ENCODE measurements at places on chromosomes 16 and 17.

DNA sequence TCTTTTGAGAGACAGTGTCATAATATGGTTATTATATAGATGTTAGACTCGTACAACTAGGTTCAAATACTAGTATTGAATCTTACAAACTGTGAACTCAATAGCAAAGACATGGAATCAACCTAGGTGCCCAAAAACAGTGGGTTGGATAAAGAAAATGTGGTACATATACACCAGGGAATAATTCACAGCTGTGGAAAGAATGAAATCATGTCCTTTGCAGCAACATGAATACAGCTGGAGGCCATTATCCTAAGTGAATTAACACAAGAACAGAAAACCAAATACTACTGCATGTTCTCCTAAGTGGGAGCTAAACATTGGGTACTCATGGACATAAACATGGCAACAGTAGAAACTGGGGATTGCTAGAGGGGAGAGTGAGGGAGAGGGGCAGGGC is 8.1 kb downstream of the PHKB start:
- H3K36me3 ChIP-seq, result no peaks in the 10 kb centered on the region
- H3K4me3 ChIP-seq, result no peak overlapping the region
- peaks cover 3% of the 10 kb centered on the region for H3K4me1 ChIP-seq
- H3K27ac ChIP-seq, result no peak overlapping the region

- no peaks in the 10 kb centered on the region for H3K36me3 ChIP-seq
- H3K4me3 ChIP-seq, result no peak overlapping the region
- H3K27ac ChIP-seq, result no peak overlapping the region
- DNase-seq, result no peak
- H3K4me1 ChIP-seq, result peaks cover 4% of the 10 kb centered on the region
These were observed 166.6 kb upstream of the NOG start for GRCh38 chr17:56426901-56427300.

DNA sequence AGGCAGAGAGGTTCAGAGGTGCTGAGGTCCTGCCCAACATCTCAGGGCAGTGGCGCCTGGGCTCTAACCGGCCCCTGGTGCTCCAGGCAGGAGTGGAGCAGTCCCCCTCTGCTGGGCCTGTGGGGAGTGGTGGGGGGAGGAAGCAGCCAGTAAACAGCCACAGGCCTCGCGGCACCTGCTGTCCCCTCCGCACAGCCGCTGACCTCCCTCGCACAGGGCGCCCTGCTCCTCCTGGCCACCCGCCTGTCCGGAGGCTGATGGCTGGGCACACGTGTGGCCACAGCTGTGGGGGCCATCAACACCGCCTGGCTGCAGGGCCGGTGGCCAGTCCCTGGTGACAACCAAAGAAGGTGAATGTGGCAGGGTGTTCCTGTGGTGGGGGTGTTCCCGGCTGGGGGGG is 36.8 kb upstream of the PABPN1L start:
- H3K4me1 ChIP-seq, result no peaks in the 10 kb centered on the region
- H3K36me3 ChIP-seq, result no peaks in the 10 kb centered on the region
- DNase-seq, result no peak

GRCh38 chr16:762595-763268 is 2.2 kb downstream of the MSLN start:
- H3K36me3 ChIP-seq, result no peaks in the 10 kb centered on the region
- DNase-seq, result no peak
- no peak overlapping the region for H3K4me3 ChIP-seq
- no peaks in the 10 kb centered on the region for H3K27me3 ChIP-seq
- H3K4me1 ChIP-seq, result no peaks in the 10 kb centered on the region
- H3K27ac ChIP-seq, result no peak overlapping the region

DNA sequence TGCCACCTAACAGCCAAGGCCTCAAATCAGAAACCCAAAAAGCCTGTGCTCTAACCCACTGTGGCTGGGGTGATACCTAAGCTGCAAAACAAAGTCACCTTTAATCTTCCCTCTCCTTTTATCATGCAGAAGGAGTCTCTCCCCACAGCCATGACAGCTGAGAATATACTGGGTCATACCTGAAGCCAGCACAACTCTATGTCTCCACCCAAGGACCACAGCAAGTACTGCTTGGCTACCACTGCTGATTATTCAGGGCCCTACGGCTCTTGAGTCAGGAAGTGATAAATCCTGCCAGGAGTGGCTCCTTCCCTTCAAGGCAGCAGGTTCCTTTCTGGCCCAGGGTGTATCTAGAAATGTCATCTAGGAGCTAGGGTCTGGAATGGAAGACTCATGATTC is 151.5 kb upstream of the TOM1L1 start:
- no peaks in the 10 kb centered on the region for H3K4me1 ChIP-seq
- peak; percentile 64 for DNase-seq
- peaks cover 28% of the 10 kb centered on the region for H3K36me3 ChIP-seq
- no peak overlapping the region for H3K27ac ChIP-seq
- no peaks in the 10 kb centered on the region for H3K27me3 ChIP-seq

DNA sequence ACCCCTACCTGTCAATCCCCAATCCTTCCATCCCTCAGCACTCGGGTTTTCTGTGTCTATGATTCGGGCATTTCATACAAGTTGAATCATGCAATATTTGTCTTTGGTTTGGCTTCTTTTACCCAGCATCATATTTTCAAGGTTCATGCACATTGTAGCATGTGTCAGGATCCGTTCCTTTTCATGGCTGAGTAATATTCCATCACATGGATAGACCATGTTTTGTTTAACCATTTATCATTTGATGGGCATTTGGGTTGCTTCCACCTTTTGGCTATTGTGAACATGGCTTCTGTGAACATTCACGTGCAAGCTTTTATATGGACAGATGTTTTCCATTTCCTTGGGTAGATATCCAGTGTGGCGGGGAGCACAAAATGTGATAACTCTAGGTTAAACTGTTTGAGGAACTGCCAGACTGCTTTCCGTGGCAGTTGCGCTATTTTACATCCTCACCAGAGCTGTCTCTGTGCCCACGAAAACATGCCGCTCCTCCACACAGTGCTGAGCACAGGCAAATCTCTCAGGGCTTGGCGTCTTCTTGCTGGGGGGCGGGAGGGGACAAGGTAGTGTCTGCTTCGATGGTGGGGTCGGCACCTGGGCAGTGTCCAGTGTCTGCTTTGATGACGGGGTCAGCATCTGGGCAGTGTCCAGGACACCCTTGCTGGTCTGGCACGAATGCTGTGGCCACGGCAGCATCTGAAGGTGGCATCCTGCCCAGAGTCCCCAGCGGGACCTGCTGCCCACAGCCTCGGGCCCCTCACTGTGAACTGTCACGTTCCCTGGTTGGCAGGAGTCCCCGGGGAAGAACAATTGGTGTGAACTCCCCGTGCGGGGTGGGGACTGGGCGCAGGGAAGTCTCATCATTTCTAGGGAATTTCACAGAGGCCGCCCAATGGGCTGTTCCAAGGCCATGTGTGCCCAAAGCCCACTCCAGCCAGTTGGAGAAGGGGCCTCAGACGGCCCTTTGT is 32.4 kb upstream of the JPH3 start:
- no peaks in the 10 kb centered on the region for H3K36me3 ChIP-seq
- DNase-seq, result no peak
- H3K27ac ChIP-seq, result no peak overlapping the region

- DNase-seq, result no peak
- H3K27me3 ChIP-seq, result no peaks in the 10 kb centered on the region
- H3K36me3 ChIP-seq, result no peaks in the 10 kb centered on the region
- no peaks in the 10 kb centered on the region for H3K4me1 ChIP-seq
- H3K4me3 ChIP-seq, result no peak overlapping the region
These were observed 31.3 kb upstream of the ANKRD40CL start for GRCh38 chr17:50798424-50799288.

DNA sequence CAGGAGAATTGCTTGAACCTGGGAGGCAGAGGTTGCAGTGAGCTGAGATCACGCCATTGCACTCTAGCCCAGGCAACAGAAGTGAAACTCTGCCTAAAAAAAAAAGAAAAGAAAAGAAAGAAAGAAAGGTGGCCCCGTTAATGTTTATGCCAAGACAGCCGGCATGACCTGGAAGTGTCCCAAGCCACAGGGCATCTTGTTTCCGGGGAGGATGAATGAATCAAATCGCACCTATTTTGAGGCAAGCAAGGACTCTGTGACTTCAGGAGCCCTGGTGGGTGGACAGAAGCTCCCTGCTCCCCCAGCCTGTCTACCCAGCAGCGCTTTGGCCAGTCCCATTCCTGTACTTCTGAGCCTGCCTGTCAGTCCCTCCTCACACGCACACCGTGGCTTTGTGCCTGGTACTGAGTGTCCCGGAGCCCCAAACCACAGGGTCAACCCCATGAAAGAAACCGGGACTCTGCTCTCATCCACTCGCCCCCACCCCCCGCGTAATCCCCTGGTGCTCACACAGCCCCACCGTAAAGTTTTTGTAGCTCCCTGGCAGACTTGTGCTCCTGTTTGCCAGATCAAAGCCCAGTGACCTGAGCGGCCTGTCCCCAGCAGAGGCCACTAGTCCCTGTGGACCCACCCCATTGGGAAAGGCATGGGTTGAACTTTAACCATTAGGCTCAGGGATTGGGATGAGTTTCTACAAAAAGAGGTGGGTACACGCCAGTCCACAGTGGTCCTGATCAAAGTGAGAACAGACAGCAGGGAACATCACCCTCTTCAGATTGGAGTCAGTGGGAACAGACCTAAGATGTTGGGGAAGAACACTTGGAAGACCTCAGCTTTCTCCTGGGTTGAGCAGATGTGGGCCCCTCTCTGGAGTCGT is 19.3 kb downstream of the CD2BP2 start:
- H3K36me3 ChIP-seq, result no peaks in the 10 kb centered on the region
- H3K4me1 ChIP-seq, result no peaks in the 10 kb centered on the region
- H3K27ac ChIP-seq, result no peak overlapping the region

DNA sequence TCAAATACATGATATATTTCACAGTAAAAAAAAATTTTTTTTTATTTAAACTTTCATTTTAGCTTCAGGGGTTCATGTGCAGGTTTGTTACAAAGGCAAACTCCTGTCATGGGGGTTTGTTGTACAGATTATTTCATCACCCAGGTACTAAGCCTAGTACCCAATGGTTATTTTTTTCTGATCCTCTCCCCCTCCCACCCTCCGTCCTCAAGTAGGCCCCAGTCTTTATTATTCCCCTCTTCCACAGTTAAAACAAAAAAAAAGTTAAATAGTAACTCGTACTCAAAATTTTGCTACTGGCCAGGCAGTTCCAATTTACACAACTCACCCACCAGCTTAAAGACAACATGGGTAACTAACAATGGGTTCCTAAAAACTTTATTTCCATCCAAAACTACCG is 63.9 kb downstream of the WDR59 start:
- no peaks in the 10 kb centered on the region for H3K27me3 ChIP-seq
- H3K36me3 ChIP-seq, result peaks cover 21% of the 10 kb centered on the region
- 0 out of 2 replicates have a peak overlapping the region, but pooled peaks have one; percentile 2 for H3K27ac ChIP-seq
- no peak overlapping the region for H3K4me3 ChIP-seq
- no peak for DNase-seq
- no peaks in the 10 kb centered on the region for H3K4me1 ChIP-seq

GRCh38 chr16:19864566-19864965 is 20.1 kb downstream of the GPRC5B start:
- H3K4me3 ChIP-seq, result no peak overlapping the region
- peaks cover 30% of the 10 kb centered on the region for H3K4me1 ChIP-seq
- no peak overlapping the region for H3K27ac ChIP-seq

DNA sequence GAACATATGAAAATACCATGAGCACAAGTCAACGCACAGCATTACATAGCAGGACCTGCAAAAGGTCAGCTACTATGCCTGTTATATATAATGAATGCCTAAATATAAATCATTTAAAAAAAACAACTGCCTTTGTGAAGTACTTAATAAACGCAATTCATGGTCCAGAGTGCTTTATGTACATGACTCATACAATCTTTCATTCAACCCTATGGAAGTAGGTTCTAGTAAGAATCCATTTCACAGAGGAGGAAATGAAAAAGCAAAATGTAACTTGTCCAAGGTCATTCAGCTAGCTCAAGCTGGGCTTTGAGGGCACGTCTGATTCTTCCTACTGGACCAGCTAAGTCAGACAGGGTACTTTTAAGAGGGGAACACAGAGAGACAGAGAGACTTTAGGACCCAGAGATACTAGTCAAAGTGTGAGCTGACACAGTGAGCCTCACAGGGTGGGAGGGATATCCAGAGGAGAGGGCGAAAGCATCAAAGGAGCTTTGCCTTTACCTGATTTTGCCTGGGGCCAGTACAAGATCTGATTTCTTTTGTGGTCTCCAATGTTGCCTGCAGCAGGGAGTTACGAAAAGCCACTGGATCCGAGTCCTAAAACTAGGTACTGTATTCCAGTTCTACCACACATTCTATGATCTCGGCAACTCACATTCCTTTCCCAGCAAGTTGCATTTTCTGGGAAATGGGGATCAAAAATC is 83.4 kb upstream of the ZFHX3 start:
- no peak for DNase-seq
- H3K27me3 ChIP-seq, result no peaks in the 10 kb centered on the region
- no peak overlapping the region for H3K4me3 ChIP-seq
- H3K27ac ChIP-seq, result no peak overlapping the region
- no peaks in the 10 kb centered on the region for H3K36me3 ChIP-seq
- H3K4me1 ChIP-seq, result no peaks in the 10 kb centered on the region

DNA sequence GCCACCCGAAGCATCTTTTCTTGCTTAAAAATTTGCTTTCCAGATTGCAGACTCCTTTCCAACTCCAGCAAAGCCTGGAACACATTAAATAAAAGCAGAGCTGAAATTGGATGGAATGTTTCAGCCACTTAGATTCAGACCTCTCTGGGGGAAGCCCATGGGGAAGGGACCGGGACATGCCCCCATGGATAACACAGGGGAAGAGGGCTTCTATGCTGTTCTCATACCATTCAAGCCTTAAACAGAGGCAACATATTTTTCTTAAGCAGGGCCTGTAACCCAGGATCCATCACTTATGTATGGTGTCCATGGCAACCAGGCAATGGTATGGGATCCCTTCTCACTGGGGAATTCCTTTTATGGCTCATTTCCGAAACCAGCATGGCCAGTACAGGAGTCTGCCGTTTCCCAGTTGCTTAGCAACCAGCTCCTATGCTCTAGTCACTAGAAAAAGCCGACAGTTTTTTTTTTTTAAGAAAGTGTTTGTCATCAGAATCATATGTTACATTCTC is 62.0 kb upstream of the MARCHF10 start:
- peaks cover 15% of the 10 kb centered on the region for H3K4me1 ChIP-seq
- peak; percentile 97 for DNase-seq
- no peaks in the 10 kb centered on the region for H3K27me3 ChIP-seq
- H3K4me3 ChIP-seq, result no peak overlapping the region
- no peaks in the 10 kb centered on the region for H3K36me3 ChIP-seq
- H3K27ac ChIP-seq, result no peak overlapping the region

- no peak overlapping the region for H3K27ac ChIP-seq
- DNase-seq, result no peak
- H3K27me3 ChIP-seq, result no peaks in the 10 kb centered on the region
These were observed 72.2 kb upstream of the MPHOSPH6 start for GRCh38 chr16:82242201-82242600.

GRCh38 chr17:74052993-74053711 is 150.3 kb upstream of the RPL38 start:
- no peaks in the 10 kb centered on the region for H3K27me3 ChIP-seq
- no peak overlapping the region for H3K4me3 ChIP-seq
- no peak overlapping the region for H3K27ac ChIP-seq
- H3K36me3 ChIP-seq, result no peaks in the 10 kb centered on the region
- peak; percentile 53 for DNase-seq
